ENCODE measurements at places on chromosomes 5 and 9.

DNA sequence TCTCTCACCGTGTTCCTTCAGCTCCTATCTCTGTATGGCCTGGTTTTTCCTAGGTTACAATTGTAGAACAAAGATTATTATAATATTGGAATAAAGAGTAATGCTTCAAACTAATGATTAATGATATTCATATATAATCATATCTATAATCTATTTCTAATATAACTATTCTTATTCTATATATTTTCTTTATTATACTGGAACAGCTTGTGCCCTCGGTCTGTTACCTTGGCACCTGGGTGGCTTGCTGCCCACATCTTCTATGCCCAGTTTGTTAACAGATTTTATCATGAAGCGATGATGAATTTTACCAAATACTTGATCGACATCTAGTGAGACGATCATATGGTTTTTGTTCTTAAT lies 363.6 kb upstream of the TYRP1 start:
- no peak for DNase-seq

- DNase-seq = no peak
These were observed 438.3 kb downstream of the SH3GL2 start for GRCh38 chr9:18017136-18017535.

- DNase-seq = no peak
These were observed 40.5 kb downstream of the CDO1 start for GRCh38 chr5:115775999-115776398.

GRCh38 chr9:127206666-127207065 lies 57.9 kb upstream of the GARNL3 start:
- DNase-seq = no peak

DNA sequence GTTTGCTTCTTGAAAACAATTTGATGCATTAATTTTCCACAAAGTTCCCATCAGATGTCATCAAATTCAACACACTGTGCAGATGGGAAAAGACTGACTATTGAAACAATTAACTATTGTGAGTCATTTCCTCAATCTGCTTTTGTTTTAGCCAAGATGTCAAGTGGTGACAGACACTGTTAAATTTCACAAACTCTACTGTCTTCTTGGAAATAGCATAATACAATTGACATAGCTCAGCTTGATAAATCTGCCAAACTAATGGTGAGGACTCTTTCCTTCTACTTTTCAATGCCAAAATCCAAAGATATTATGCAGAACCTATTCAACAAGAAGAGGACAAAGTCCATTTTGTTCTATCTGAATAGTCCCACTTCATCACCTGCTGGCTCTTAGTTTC lies 242.3 kb downstream of the CAAP1 start:
- DNase-seq = no peak

DNA sequence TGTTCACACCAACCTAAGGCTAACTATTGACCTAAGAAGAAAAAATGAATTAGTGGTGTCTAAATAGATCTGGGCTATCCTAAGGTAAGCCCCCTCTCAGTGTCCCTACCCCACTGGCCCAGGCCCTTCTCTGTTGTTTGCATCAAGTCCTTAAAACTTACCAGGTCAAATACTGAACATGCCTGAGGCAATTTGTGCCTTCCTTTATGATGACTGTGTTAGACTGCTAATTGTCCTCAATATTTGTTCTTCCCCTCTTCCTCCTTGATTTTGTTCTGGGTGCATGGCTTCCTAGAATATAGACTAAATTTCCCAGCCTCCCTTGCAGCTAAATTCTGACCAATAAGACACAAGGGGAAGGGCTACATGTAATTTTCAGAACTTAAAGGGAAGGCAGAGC lies 199.9 kb downstream of the ADAMTS12 start:
- no peak for DNase-seq

DNA sequence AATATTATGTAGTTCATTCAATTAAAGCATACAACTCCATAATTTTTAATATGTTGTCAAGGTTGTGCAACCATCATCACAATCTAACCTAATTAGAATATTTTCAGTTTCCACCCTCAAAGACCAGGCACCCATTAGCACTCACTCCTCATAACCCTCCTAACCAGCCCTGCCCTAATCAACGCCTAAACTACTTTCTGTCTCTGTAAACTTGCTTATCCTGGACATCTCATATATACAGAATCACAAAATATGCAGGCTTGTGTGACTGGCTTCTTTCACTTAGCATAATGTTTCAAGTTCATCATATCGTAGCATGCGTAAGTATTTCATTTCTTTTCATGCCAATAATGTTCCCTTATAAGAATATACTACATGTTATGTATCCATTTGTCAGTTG lies 134.8 kb upstream of the NFIL3 start:
- no peak for DNase-seq

GRCh38 chr9:108273988-108274387 lies 581.8 kb downstream of the ACTL7B start:
- DNase-seq = no peak

DNA sequence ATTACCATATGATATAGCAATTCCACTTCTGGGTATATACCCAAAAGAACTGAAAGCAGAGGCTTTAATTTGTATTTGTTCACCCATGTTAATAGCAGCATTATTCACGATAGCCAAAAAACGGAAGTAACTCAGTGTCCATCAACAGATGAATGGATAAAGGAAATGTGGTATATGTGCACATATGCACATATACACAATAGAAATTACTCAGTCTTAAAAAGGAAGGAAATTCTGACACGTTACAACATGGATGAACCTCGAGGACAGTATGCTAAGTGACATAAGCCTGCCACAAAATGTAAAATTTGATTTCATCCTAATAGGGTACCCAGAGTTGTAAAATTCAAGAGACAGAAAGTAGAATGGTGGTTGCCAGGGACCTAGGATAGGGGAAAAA lies 54.9 kb downstream of the NUP155 start:
- no peak for DNase-seq
